ENCODE measurements at places on chromosomes 3 and 15.

GRCh38 chr3:196440696-196441095 is 8.5 kb upstream of the UBXN7 start:
- peak; percentile 49 for DNase-seq

DNA sequence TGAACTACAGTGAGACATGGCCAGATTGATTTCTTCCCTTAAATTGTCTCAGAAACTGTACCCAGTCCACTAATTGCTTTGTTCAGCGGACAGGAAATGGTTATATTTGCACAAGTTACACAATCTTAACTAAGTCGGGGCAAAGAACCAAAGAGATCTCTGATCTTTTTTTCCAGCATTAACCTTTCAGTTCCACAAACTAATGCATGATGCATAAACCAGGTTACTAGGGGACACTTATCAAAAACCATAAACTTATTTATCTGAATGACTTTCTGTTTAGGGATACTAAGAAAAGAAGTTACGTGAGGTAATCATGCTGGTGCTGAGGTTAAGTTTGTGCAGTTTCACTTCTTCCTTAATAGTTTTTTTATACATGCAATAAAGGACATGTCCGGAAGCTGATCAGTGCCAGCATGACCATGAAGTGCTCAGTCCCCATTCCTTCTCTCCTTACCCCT is 22.4 kb downstream of the FNDC3B start:
- DNase-seq, result no peak

DNA sequence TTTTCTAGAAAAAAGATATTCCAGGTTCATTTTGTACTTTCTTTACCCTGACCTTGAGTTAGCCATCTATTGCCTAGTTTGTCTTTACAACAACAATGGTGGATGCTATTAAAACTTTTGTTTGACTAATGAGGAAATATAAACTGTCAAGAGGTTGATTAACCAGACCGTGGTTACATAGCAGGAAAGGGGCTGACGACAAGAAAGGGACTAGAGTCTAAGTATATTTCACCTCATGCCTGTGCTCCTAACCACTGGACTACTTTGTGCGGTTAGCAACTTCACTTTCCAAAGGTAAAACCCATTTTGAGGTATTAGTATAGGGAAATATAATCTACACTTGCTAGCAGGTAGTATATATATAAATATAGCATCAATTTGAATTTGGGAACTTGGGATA is 327.1 kb downstream of the SATB1 start:
- DNase-seq, result no peak

- peak; percentile 75 for DNase-seq
These were observed 7.2 kb downstream of the PLA1A start for GRCh38 chr3:119604878-119605277.

- peak; percentile 99 for DNase-seq
These were observed 279.3 kb upstream of the C2CD4B start for GRCh38 chr15:62444104-62445022.

GRCh38 chr3:186239321-186239720 is 122.7 kb downstream of the DGKG start:
- no peak for DNase-seq

GRCh38 chr3:51937014-51937413 is 4.7 kb downstream of the RRP9 start:
- peak; percentile 11 for DNase-seq

GRCh38 chr15:80207887-80208286 is 44.1 kb downstream of the CTXND1 start:
- no peak for DNase-seq

DNA sequence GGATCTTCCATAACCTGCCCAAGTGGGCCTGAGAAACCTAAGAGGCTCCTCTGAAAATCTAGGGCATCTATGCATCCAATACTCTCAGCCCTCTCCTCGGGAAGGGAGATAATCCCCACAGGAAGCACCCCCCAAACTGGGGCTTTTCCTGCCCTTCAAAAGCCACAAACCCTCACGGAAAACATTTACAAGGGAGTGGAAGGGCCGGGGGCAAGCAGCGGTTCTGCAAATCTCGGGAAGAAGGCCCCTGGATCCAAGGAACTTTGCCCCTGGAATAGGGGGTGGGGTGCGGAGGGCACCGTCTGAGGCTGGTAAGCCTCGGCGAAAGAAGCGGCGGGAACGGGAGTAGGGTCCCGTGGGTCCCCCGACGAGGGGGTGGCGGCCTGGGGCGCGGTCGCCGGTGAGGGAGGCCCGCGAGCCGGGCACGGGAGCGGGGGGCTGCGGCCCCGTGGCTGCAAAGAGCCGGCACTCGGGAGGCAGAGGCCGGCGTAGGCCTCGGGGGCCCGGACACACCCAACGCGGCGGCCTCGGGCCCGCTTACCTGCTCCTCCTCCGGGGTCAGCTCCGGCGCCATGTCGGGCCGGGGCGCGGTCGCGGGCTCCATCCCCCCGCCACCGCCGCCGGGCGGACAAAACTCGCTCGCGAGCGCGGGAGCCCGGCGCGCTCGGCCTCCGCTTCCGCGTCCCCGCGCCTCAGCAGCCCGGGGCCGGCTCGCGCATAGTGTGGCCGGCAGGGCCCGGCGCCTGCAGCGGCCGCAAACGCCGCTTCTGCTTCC is 755 bp downstream of the PTPN9 start:
- peak; percentile 38 for DNase-seq

- DNase-seq, result no peak
These were observed 12.1 kb upstream of the ALAS1 start for GRCh38 chr3:52185837-52186236.

DNA sequence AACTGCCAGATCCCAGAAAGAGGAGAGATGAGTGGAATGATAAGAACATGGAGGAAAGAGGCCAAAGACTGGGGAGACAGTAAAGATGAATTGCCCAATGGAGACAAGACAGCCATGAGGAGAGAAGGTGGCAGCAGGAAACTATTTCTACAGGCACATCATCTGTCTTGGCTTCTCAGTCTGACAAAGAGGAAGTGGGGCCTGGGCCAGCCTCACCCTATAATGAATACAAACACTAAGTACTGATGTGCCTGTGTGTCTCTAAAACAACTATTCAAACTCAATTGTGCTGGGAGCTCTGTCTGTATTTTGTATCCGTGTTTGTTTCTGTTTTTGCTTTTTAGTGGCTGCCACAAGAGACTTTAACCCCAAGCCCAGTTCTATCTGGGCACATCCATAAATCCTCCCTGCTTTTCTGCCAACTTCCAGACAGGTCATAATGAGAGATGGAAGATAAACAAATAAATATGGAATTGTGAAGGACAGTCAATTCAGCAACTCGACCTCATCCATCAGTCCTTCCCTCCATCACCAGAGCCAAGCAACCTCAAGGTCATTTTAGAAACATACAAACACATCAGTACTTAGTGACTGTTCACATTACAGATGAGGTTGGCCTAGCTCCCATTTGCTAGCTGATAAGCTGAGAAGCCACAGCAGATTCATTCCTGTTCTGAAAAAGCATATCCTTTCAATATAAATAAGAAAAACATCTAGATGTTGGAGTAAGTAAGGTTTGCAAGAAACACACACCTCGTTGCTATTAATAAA is 116.7 kb downstream of the CADPS start:
- DNase-seq, result no peak

Measured in fibroblast of skin of right biceps (primary cell).